ENCODE measurements at places on chromosomes 2 and 18.

DNA sequence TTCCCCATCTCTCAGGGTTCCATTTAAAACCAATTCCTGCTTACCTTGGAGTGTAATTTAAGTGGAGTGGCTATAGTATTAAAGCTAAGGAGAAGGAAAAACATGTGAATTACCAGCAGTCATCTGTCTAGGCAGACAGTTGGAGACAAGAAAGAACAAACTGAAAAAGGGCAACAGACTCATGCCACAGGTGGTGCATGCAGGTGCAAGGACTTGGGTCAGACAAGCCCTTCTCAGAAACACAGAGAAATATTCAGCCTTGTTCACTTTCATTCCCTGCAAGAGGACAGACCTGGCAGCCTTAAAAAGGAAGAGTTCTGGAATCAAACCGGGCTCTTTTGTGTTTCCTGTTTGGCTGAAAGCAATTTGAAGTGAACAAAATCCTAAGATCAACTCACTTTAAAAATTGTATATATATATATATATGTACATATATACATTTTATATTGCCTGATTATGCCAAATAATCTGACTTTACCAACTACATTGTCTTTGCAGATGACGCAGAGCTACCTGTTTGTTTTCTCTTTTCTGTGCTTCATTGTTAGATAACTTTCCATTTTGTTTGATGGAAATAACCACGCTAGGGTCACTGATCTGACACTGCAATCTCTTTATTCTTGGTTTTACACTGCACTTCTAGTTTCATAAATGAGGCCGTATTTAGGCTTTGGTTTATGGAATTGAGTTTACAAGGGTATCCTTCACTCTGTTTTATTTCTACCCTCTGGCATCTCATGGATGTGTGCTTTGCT, 35.1 kb upstream of the VPS54 start:
- no peaks in the 10 kb centered on the region for H3K36me3 ChIP-seq
- H3K27ac ChIP-seq = no peak overlapping the region
- H3K4me3 ChIP-seq = no peak overlapping the region
- no peaks in the 10 kb centered on the region for H3K4me1 ChIP-seq

- no peak overlapping the region for H3K27ac ChIP-seq
- no peak for DNase-seq
- H3K27me3 ChIP-seq = no peaks in the 10 kb centered on the region
These were observed 98.8 kb upstream of the ZNF516 start for GRCh38 chr18:76593843-76594242.

- no peaks in the 10 kb centered on the region for H3K4me1 ChIP-seq
- peak overlapping the region; percentile 68 for H3K27ac ChIP-seq
- H3K4me3 ChIP-seq = peak overlapping the region; percentile 37
These were observed 246.0 kb downstream of the LDLRAD4 start for GRCh38 chr18:13464432-13465123.

- no peak overlapping the region for H3K27ac ChIP-seq
- no peak overlapping the region for H3K4me3 ChIP-seq
- H3K36me3 ChIP-seq = no peaks in the 10 kb centered on the region
- no peaks in the 10 kb centered on the region for H3K27me3 ChIP-seq
These were observed 917 bp upstream of the PRKAG3 start for GRCh38 chr2:218832520-218832919.

- H3K27me3 ChIP-seq = no peaks in the 10 kb centered on the region
- DNase-seq = no peak
- no peak overlapping the region for H3K27ac ChIP-seq
- H3K4me3 ChIP-seq = peak overlapping the region; percentile 66
These were observed 49.0 kb upstream of the PAIP2B start for GRCh38 chr2:71275939-71276310.
